ENCODE measurements at places on chromosomes 2 and 18. TPM values are rescaled to one million over a fixed set of nuclear protein-coding genes. Genes with fewer than 3 reads are reported as not detected.

The CYP27A1 gene
- total RNA-seq = 25.6 TPM

The RRM2 gene
- total RNA-seq = 6.3 TPM

The SPP2 gene
- total RNA-seq = not detected

The MOCOS gene
- total RNA-seq = 4.7 TPM
